ENCODE measurements at places on chromosomes 16 and 17. TPM values are rescaled to one million over a fixed set of nuclear protein-coding genes. Genes with fewer than 3 reads are reported as not detected.

The BANP gene
- polyA plus RNA-seq, result 6.0 TPM

The ANKRD13B gene
- 7.9 TPM for polyA plus RNA-seq

The HOXB4 gene
- polyA plus RNA-seq, result 3.6 TPM

The TMED6 gene
- polyA plus RNA-seq, result 0.76 TPM

The WNT9B gene
- 0.22 TPM for polyA plus RNA-seq

The SLC25A10 gene
- 43.2 TPM for polyA plus RNA-seq
